Activated CD8-positive, alpha-beta T cell treated with anti-CD3 and anti-CD28 coated beads, Interleukin-2, amount 10 ng/mL, durations not matched to agents 7 days and 5 days (primary cell): ENCODE measurements at places on chromosomes 5 and 9. TPM values are rescaled to one million over a fixed set of nuclear protein-coding genes. Genes with fewer than 3 reads are reported as not detected.

Gene TMEM215
- not detected for total RNA-seq

Gene AFAP1L1
- not detected for total RNA-seq

Gene UNC13B
- 0.29 TPM for total RNA-seq

Gene F2RL2
- total RNA-seq, result not detected

Gene IL3
- not detected for total RNA-seq

Gene LTC4S
- total RNA-seq, result 3.7 TPM

Gene DMRT3
- total RNA-seq, result not detected

Gene SHC3
- not detected for total RNA-seq

Gene FSD1L
- total RNA-seq, result 7.9 TPM

Gene NPDC1
- 20.1 TPM for total RNA-seq

Gene SLC25A48
- not detected for total RNA-seq

Gene SLC46A2
- not detected for total RNA-seq

Gene TXNDC8
- total RNA-seq, result not detected

Gene LHX6
- not detected for total RNA-seq

Gene PCDHB10
- total RNA-seq, result not detected

Gene IFNA13
- not detected for total RNA-seq

Gene TPD52L3
- not detected for total RNA-seq

Gene NR6A1
- 0.26 TPM for total RNA-seq

Gene CTSV
- total RNA-seq, result 0.31 TPM

Gene APBB3
- 25.0 TPM for total RNA-seq

Gene RANBP6
- total RNA-seq, result 21.6 TPM

Gene DMRT2
- not detected for total RNA-seq

Gene COL15A1
- 0.76 TPM for total RNA-seq

Gene AHRR
- 57.2 TPM for total RNA-seq

Gene EQTN
- total RNA-seq, result not detected

Gene SEMA4D
- total RNA-seq, result 314 TPM

Gene SH3TC2
- total RNA-seq, result not detected

Gene CRB2
- total RNA-seq, result not detected

Gene GABRA1
- not detected for total RNA-seq

Gene COL27A1
- total RNA-seq, result 0.99 TPM

Gene TAS2R1
- not detected for total RNA-seq

Gene RELL2
- total RNA-seq, result 37.1 TPM
